ENCODE measurements at places on chromosomes 3 and 15. TPM values are rescaled to one million over a fixed set of nuclear protein-coding genes. Genes with fewer than 3 reads are reported as not detected.

The CPLX3 gene
- not detected for total RNA-seq

DNA sequence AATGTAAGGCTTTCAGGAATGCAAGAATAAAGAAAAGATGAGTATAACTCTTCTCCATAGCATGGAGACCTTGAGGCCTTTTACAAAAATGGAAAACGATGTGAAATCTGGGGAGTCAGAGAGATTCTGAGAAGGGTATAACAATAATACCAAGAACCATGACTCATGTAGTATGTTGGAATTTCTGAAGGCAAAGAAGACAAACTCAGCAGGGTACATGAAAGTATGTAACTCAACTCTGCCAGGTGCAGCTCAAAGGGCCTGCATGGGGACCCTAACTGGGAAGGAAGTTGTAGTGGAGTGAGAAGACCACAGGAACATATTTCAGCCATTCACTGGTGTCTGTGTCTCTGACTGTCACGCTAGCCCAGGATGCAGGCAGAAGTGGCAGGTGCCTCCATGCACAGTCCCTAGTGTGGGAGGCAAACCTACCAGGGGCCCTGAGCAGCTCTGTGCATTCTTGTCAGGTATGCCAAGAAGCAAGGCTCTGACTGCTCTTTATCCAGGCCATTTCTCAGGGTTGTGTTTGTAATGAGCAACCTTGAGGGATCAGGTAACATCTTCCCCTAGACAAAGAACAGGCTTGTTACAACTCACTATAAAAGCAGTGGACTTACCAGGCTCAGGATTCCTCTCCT is 57.2 kb downstream of the GPR156 start:
- no peak for DNase-seq

DNA sequence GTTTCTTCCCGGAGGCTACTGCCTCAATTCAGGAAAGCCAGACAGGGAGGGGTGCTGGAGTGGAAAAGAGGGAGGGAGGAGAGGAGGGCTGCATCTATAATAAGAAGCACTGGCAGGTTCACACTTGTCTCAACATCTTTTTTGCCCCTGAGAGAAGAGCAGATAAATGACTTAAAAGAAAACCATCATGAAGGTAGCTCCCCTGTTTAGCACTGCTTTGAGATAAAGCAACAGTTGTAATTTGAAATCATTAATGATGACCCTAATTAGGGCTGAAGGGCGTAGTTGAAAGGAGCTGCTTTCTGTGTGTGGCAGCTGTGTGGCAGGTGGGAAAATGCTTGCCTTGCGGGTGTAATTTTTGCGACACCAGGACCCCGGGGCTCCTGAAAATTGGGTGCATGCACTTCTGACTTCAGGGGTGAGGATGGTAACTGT is 222.8 kb upstream of the IL12A start:
- no peak for DNase-seq

DNA sequence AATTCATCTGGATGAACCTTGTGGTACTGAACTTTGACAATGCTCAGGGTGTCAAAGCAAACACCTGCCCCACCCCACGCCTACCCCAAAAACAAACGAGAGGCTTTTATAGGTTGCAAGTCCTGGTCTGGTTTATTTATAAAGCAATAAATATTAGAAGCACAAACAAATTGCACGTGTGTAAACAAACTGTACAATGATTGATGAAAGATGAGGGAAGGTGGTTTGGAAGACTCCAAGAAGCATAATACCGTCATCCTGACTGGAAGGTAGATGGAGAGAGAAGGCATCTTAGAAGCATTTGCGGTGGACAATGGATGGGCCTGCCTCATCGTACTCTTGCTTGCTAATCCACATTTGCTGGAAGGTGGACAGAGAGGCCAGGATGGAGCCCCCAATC is 5.2 kb downstream of the ACTC1 start:
- DNase-seq = no peak
